ENCODE measurements at places on chromosomes 5 and 9. TPM values are rescaled to one million over a fixed set of nuclear protein-coding genes. Genes with fewer than 3 reads are reported as not detected.
A peak's percentile ranks its signal among the peaks of the same experiment; 100 is the strongest.

IFNA13 gene
- not detected for total RNA-seq

DNA sequence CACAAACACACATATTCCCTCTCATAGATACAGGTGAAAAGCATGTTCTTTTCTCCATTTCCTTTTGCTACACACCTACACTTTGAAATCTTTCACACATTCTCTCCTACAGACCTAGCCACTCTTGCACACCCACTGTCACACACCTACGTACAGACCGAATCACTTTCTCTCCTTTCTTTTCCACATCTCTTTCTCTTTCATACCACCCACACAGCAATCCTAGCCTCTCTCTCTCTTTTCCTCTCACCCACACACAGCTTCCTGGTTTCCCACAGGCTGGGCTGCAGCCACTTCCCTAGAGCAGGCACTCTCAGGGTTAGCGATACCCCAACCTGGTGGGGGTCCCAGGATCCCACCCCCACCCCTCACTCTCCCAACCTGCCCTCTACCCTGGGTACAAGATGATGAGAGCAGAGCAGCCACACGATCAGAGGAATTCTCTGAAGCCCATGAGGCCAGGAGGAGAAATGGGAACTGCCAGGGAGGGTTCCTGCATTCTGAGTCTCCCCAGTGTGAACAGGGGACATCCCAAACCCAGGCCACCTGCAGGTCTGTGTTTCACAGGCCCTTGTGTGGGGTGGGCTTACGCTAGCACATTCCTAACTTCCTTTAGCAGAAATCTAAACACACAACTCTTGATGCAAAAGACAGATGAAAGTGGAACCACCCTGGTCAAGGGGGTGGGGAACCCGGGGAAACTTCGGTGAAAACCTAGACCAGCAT is 17.1 kb upstream of the SYNPO start:
- DNase-seq, result peak; percentile 95

CCDC171 gene
- total RNA-seq, result 5.8 TPM

- peak; percentile 66 for DNase-seq
Measured at GRCh38 chr9:114452219-114453165, 52.8 kb downstream of the WHRN start.

- DNase-seq, result no peak
Measured at GRCh38 chr9:111851553-111851952, 45.1 kb upstream of the UGCG start.

CNTFR gene
- not detected for total RNA-seq

CTNND2 gene
- not detected for total RNA-seq
